ENCODE measurements at places on chromosomes 4 and X. TPM values are rescaled to one million over a fixed set of nuclear protein-coding genes. Genes with fewer than 3 reads are reported as not detected.

GRCh38 chrX:129490330-129490729 is 33.0 kb downstream of the SMARCA1 start:
- no peak for DNase-seq

- no peak for DNase-seq
Observed at GRCh38 chr4:27049239-27049829, 188.7 kb downstream of the STIM2 start.

VCX3A gene
- total RNA-seq = not detected

DNA sequence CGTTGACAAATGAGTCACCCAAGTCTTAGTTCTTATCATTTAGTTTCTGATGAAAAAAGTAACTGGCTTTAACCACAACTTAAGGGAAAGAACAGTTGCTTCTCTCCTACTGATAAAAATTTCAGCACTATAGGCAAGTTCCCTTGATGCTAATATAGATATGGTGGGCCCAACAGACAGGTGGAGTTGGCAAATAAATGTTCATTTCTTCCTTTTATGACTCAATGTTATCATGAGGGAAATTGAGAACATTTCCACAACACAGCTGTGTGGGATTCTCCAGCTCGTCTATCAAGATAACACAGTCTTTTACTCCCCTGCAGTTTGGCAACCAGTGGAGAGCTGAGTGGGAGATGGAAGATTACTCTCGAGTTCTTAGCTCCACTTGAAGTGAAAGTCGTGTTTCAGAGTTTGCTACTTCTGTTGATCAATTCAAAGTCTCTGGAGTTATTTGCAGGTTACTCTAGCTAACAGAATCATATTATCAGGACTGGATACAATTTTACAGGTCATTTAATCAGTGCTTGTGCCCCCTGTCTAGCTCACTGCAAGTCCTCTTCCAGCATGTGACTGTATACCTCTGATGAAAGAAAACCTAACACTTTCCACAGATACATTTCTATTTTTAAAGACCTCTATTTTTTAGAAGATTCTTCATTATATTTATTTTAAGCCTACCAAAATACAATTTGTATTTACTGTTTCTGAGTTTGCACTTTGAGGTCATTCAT is 270.6 kb upstream of the GK2 start:
- DNase-seq = no peak

GRCh38 chr4:147674496-147674895 is 9.5 kb downstream of the PRMT9 start:
- DNase-seq = no peak

DNA sequence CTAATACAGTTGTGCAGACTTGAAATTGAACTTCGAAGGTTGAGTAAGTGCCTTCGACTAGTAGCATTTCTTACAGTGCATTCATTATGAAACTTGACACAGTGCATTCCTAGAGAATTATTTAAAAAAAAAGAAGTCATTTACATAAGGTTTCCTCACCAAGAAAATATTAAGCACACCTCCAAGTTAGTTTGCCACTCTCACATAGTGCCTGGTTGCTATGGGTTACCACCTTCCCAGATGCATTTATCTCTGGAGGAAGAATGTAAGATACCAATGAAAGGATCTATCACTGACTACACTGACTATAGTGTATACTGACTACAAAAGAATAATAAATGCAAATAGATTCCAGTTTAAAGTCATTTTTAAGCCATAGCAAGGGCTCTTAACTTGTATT is 311.9 kb upstream of the RASGEF1B start:
- DNase-seq = no peak

PRPS1 gene
- total RNA-seq = 73.4 TPM

AADAT gene
- total RNA-seq = not detected

- DNase-seq = no peak
Observed at GRCh38 chr4:7171191-7171900, 21.0 kb upstream of the SORCS2 start.

DNA sequence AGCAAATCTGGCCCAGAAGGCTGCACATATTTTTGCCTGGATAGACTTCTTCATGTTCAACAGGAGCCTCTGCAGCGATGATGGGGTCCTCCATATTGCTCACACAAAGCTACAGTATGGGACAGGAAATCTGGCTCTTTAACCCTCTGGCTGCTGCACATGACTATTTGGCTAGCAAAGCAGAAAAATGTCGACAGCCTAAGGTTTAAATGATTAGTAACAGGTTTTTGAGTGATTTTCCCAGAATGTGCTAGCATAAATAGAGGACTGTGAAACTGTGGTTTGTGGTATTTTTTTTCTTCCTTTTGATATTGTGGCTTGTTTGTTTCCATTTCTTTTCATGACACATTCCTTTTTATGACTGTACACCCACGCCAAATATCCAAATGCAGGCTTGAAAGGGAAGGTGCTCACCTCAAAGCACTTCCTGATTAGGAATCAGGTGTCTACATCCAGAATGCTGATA is 120.2 kb upstream of the GK2 start:
- no peak for DNase-seq

- no peak for DNase-seq
Observed at GRCh38 chr4:83516042-83516772, 19.7 kb upstream of the GPAT3 start.

GRCh38 chr4:116413222-116413621 is 672.2 kb downstream of the TRAM1L1 start:
- DNase-seq = no peak

DNA sequence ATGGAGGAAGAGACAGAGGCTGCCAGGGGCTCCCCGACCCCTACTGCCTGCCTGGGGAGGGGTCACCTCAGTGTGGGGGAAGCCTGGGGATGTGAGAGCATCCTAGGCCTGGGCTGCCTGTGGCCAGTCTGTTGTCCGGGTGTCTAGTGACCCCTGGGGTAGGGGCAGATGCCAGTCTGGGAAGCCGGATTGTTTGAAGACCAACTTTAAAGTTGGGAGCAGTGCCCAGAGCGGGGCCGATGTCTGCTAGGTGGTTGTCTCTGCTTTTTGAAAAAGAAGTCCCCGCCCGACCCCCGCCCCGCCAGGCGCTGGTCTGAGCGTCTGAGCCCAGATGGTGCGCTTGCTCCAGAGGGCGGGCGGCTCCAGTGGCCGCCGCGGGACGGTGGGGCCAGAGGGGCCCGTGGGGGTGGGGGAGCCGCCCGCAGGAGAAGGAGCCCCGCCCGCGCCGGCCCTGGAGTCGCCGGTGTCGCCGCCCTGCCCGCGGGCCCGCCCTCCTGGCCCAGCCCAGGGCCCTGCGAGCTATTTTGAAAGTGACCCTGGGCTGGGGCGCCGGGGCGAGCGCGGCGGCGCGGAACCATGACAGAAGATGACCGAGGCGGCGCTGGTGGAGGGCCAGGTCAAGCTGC is at the start of gene DOK7:
Gene DOK7, plus strand, starts transcription at position 517 of the 626 bp plus-strand sequence. Its CDS starts 70 bp downstream, at position 587.
- no peak for DNase-seq

DNA sequence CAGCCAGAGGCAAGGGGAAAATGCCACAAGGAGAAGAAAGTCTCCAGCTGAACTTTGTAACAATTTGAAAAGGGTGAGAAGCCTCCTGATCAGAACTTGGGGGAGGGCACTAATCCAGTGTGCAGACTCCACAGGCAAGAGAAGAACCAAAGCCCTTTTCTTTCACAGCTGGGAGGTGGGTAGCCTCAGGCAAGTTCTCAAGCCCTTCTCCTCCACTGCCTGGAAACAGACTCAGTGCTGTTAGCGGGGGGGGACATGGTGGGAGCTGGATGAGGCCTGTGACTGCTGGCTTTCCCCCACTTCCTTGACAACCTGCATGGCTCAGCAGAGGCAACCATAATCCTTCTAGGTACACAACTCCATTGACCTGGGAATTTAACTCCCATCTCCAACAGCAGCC is 92.5 kb downstream of the LHFPL1 start:
- no peak for DNase-seq

- no peak for DNase-seq
Observed at GRCh38 chr4:177155454-177155853, 154.2 kb upstream of the NEIL3 start.

GRCh38 chr4:152946446-152946845 is 10.3 kb downstream of the FHDC1 start:
- DNase-seq = no peak

UVSSA gene
- 19.1 TPM for total RNA-seq

DNA sequence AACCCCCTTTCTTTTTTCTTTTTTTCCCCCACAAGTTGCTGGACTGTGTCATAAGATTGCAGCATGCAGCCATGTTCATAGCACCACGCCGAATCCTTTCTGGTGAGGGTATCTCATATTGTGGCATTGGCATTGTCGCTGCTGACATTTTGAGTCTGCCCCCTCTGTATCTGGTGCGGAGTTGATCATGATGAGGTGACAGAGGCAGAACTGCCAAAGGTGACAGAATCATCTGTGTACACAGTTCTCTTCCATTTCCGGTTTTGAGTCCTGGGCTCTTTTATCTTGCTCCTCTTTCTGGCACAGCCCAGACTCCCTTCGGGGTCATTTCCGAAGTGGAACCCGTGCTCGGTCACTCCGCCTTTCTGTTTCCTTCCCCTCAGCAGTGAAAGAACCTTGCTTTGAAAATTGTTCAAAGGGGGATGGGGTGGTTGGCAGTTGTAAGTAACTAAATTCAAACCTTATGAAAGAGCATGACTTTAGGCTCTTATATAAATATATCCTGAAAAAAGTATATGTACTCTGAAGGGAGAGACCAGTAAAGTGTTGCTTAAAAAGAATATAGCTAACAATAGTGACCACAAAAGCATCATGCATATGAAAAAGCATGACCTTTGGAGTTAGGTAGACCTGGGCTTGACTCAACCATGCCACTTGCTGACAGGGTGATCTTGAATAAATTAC is 55.0 kb upstream of the BMP2K start:
- DNase-seq = peak; percentile 51

DNA sequence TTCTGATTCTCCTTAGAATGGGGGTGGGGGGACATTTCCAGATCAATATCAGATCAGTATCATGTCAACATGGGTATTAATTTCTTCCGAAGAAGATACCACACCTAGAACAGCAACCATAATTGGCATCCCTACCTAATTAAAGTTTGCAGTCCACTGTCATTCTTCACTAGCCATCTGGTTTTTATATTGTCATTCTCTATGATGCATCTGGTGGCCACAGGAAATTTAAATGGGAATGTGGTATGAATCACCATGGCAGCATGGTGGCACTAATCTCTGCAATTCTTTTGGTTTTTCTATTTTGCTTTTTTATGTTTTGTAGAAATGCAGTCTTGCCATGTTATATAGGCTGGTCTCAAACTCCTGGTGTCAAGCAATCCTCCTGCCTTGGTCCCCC is 16.6 kb upstream of the UBE2D3 start:
- no peak for DNase-seq

DNA sequence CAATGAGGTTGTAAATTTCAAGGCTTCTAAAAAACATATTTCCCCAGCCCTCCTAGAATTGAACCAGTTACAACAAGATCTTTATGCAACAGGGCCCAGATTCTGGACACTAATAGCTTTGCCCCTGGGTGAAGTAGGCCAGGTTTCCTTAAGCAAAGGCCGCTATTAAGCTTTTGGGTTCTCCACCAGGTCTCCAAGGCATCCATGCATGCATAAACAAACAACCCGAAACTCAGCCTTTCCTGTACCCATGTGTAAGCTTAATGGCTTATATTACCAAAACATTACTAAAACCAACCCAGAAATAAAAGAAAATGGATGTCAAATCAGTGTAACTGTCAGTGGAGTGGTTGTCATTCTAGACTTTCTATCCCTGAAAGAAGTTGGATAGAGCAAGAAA is 137.1 kb downstream of the ARHGAP6 start:
- DNase-seq = no peak

EGF gene
- total RNA-seq = not detected

DNA sequence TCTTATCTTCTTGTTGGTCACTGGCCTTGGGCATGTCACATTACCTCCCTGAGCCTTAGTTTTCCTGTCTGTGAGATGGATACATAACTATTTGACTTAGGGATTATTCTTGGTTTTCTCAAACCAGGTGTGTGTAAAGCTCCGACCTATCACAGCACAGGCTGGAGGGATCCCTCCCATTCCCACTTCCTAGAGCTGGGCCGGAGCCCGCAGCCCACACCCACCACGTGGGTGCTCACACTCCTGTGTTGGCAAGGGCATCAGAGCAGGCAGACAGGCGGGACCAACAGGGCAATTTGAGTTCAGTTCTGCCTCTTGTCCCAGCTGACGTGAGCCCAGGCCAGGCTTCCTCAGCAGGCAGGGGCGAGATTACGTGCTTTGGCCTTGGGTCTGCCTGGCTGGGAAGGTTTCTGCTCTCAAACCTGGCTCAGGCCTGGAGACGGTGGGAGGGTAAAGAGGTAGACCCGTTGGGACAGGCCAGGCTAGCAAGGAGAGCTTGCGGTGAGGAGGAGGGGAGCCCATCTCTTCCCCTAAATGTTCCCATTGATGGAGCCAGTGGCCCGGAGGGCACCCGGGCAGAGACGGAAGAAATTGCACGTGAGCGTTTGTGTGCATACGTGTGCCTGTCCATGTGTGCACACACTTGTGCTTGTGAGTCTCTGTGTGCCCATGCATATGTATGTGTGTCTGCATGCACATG is 734 bp upstream of the SH3TC1 start:
- DNase-seq = no peak

GPRIN3 gene
- 51.1 TPM for total RNA-seq

DNA sequence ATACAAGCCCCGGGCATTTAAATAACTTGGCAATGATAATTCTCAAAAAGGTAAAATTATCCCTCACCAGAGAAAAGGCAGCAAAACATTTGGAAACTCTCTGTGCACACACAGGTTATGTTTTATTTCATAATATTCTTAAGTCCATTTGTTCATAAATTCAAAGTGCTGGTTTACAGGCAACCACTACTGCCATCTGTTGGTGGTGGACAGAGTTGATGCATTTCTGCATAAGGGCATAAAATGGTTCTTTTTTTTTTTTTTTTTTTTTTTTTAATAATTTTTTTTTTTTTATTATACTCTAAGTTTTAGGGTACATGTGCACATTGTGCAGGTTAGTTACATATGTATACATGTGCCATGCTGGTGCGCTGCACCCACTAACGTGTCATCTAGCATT is 31.5 kb upstream of the IL21 start:
- DNase-seq = peak; percentile 67

DNA sequence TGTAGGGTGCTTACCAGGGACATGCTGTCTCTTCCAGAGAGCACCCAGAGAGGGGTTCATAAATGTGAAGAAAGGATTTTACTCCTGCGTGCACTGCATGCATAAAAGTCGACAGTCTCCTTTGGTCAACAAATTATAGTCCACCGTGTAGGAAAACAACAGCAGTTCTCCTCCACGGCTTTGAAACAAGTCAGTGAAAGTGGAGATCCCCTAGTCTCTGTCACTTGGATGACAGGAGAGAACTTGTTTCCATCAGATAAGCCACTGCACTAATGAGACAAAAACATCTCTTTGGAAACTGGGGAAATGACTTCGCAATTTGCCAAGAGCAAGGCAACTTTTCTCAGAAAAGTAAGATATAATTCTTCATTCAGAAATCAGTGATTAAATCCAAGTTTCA is 9.7 kb downstream of the UNC5C start:
- DNase-seq = no peak

Data from activated CD4-positive, alpha-beta T cell treated with anti-CD3 and anti-CD28 coated beads, Interleukin-2, amount 10 ng/mL, durations not matched to agents 7 days and 5 days (primary cell).